IMR-90 (cell line): ENCODE measurements at places on chromosomes 11 and 22. TPM values are rescaled to one million over a fixed set of nuclear protein-coding genes. Genes with fewer than 3 reads are reported as not detected.

Gene OR52I2
- not detected in 2 replicates for polyA plus RNA-seq

DNA sequence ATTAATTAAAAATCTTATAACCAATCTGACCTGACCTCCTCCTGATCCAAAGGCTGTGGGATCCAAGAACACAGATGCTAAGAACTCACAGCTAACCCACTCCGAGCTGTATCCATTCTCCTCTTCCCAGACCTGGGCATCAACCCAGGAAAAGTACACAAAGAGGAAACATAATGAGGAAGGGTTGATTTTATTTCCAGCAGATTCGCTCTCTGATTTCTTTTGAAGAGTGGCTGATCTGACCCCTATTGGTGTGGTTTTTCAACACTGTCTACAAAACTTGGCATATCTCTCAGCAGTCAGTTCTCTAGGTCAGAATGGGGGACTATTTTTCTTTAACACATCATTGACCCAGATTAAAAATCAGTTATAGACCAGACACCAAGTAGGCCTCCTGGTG is 201.9 kb upstream of the UBASH3B start:
- DNase-seq, result no peak

DNA sequence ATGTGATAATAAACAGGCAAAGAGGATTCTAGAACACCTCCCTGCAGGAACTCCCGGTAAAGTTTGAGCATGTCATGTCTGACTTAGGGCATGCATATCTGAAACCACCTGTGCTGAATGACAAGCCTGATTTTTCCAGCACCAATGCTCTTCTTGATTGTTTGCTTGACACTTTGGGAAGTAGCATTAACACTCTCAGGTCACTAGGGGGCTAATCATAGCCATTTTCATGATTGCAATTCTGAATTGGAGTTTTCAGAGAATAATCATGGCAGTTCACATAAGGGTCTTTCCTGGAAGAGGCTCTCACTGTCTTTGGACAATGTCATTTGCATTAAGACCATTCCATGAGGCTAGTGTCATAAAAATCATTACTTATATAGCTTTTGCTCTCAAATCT is 234.4 kb upstream of the MTNR1B start:
- no peak for DNase-seq

GRCh38 chr11:35287344-35287890 is 131.9 kb downstream of the SLC1A2 start:
- no peak for DNase-seq
